ENCODE measurements at places on chromosomes 3 and 15. TPM values are rescaled to one million over a fixed set of nuclear protein-coding genes. Genes with fewer than 3 reads are reported as not detected.

DNA sequence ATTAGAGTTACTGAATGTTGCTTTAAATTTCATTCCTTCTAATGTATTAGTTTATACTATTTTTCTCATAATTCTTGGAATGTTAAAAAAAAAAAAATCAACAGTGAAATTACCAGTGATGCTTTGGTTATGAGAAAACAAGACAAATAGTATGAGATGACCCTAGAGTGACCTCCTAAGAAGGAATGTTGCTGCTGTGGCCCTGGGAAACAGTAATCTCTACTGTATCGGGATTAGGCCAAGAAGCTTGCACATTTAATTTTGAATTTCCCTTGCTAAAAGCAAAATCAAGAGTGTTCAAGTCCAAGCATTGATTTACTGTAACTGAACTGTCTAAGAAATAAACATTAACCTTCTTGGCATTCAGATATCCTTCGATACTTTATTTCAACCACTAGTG, 18.1 kb downstream of the TOPBP1 start:
- DNase-seq, result no peak

DNA sequence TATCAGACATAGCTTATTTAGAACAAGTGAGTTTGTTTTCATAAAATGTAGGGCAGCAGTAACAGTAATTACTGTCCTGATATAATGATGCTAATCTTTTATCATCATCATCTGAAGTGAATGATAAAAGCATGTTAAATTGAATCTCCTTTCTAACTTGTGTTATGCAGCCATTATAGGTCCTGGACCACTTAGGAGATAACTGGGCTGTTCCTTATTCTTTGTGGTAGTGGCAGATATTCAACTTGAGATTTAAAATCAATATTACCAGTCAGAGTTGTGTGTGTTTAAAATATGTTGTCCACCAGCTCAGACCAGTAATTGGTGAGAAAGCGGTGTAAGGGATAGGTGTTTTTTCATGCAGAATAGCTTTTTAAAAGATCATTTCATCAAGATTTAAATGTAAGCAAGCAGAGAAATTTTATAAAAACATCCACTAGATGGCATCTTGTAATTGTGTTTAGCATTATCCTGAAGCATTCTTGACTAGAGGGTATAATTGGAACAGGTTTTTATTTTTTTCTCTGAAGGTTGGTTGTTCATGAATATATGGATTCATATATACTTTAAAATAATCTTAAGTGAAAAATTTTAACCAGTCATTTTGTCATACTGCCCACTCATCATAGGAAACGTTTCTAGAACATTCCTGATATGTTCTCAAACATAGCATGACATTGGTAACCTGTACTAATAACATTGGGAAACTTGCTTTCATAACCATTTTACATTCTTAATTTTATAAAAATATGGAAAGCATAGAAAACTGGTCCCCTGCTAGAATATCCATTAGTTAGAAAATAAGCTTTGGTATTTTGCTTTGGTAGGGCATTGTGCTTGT, 153.9 kb downstream of the BBX start:
- no peak for DNase-seq

DNA sequence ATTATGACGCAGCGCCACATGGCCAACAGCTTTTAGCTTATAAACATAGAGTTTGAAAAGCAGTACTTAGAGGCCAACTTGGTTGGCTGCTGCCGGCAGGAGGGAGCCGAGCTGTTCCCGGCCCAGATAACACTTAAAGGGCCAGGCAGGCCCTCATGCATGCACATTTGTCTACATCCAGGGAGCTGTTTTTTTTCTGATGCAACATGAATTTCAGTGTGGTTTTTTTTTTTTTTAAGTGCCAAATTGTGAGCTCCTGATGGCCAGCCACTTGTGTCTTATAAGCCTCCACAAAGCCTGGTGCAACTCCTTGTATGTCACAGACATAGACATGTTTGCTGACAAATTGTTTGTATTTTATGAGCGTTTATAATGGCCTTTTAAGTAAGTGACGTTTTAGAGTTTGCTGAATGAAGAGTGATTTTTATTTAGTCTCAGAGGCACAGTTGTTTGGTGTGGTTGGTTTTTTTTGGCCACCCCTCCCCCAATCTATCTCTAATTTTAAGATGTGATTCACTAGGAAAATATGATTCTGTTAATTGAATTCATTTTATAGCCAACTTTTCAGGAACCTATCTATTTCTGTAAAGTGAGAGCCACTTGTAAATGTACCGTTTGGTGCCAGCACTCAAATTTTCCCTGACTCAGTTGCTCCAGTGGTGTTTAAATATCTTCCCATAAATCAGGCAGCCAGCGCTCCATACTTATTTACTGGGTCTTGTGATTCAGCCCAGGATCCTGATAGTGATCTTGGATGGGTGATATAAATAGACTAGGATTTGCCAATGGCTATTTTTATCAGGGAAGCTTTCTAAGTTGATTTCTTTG, 134.3 kb downstream of the VGLL4 start:
- DNase-seq, result no peak

DNA sequence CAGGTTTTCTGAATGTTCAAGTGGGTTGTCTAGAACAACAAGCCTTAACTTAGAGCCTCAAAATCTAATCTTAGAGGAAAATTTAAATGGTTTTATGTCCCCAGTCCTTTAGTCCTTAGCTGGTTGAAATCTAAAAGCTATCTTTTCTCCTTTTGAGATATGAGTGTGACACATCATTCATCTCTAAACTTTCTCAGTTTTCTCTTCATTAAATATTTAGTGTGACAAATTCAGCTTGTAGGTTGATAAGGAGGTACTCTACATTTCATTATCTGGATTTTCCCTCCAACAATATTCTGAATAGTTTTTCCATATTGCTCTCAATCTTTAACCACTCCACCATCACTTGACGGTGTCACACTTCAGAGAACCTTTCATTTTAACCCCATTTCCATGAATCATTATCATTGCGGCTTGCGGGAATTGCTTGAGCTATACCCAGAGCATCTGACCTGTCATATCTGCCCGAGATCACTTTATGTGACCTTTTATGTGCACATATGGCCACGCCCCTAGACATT, 16.1 kb upstream of the ATP8B4 start:
- no peak for DNase-seq

DNA sequence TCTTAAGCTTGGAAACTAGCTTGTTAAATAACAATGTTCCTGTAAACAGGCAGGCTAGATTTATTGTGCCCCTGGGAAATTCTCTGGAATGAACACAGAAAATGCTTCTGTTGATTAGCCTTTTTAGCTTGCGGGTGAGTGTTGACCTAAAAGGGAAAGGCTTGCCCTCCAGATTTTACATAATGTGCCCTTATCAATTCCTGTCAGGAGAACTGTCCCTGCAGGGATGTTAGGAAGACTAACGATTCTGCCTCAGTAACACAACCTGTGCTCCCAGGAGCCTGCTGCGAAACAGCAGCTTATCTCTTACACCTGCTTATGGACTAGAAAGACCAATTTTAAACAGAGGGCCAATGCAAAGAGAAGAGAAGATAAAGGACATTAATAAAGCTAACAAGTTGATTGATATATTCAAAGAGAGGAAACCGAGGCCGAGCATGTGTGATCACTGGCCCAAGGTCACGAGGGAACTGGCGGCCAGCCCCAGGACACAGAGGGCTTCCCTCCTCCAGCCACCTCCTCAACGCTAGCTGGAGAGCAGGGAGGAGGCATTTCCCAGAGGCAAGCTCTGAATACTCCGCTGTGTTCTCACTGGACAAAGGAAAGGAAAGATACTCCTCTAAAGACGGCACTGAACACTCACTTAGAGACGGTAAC, 48.4 kb upstream of the TJP1 start:
- DNase-seq, result peak; percentile 7

DNA sequence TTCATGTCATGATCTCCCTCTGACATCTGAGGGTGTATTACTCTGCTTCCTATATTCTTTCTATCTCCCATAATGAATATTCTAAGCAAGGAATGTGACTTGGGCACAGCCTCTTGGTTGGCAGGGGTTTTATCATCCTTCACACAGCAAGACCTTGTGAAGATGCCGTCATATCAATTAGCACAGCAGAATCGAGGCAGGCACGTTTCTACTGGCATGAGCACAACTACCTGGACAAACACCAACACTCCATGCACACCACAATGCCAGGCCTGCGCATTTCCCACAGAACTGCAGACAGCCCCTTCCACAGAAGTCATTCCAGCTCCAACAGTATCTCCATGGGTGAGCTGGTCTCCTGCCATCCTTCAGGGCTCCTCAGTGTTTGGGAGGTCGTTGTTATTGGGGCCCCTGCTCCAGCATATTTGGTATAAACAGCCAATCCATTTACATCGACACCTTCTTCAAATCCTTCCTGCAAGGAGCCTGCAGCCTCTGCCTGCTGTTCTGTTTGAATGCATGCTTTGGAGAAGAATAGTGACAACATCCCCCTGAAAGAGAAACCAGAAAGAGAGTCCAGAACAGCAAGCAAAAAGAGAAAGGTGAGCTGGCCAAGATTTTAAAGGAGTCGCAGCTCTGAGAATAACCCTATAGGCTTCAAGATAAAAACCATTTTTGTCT, 275.5 kb downstream of the SHOX2 start:
- no peak for DNase-seq

FNDC3B gene
- polyA plus RNA-seq, result 53.5 TPM

AGBL1 gene
- 11.7 TPM for polyA plus RNA-seq

NMB gene
- 1.6 TPM for polyA plus RNA-seq

All from hindlimb muscle (tissue), 1 donor.